Cortex of kidney (tissue), 1 donor: ENCODE measurements at places on chromosomes 4 and X.

DNA sequence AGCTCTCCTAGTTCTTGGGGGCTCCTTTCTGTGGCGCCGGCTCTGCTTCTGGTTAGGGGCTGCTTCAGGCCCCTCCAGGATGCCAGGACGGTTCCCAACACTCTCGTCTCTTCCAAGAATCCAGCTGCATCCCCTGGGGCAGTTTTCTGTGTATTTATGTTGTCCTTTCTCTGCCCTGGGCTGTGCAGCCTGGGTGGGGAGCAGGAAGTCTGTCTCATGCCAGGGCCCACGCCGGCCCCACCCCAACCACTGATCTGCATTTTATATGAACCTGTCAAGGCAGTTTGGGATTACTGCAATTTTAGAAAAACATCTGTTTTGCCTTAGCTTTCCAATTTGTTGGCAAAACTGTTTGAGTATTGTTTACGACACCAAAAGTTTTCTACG lies 14.6 kb downstream of the CTBP1 start:
- DNase-seq: no peak

DNA sequence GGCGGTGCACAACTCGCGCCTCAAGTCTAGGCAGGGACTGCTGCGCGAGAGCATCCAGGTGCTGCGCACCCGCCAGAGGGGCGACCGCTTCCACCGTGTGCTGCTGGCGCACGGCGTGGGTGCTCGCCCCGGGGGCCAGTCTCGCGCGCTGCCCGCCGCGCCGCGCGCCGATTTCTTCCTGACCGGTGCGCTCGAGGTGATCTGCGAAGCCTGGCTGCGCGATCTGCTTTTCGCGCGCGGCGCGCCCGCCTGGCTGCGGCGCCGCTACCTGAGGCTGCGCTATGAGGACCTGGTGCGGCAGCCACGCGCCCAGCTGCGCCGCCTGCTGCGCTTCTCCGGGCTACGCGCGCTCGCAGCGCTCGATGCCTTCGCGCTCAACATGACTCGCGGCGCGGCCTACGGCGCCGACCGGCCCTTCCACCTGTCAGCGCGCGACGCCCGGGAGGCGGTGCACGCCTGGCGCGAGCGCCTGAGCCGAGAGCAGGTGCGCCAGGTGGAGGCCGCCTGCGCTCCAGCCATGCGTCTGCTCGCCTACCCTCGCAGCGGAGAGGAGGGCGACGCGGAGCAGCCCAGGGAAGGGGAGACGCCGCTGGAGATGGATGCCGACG lies 1.3 kb downstream of the CHST7 start:
- DNase-seq: no peak

- no peak for DNase-seq
These were observed 3.9 kb downstream of the KIT start for GRCh38 chr4:54661686-54662085.

DNA sequence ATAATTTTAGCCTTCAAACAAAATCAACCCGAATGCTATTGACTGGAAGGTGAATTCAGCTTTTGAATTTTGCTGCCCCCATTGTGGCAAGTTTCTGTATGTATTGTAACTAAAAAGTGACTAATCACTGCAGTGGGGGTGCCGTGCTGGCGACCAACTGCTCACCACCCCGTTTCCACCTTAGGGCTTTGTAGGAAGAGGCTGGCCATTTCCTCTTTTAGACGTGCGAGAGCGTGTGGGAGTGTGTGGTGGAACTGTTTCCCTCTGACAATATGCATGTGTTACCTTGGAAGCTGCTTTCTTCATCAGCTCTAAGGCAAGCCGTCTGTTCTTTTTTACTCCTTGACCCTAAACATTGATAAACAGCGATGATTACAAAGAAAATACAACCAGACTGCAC lies 78.8 kb downstream of the SEL1L3 start:
- DNase-seq: no peak

GRCh38 chr4:64715741-64716140 lies 306.5 kb upstream of the TECRL start:
- DNase-seq: no peak

GRCh38 chr4:112203593-112203992 lies 28.0 kb upstream of the AP1AR start:
- no peak for DNase-seq

GRCh38 chr4:150588316-150588715 lies 6.4 kb downstream of the MAB21L2 start:
- DNase-seq: no peak
